ENCODE measurements at places on chromosomes 6 and 20. TPM values are rescaled to one million over a fixed set of nuclear protein-coding genes. Genes with fewer than 3 reads are reported as not detected.

DNA sequence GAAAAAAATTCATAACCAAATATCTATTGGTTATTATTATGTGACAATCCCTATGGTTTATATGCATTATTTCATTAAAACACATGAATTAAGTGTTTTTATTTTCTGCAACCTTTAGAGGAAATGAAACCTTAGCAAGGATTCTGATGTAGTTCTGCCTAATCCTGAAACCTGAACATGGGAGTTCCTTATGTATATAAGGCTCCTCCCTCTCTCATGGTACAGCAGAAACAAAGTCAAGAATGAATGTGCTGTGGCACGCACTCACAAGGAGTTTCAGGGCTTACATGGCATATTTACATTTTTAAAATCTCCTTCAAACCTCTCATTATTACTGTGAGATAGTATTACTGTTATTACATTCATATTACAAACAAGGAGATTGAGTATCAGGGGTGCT, 426.4 kb upstream of the CITED2 start:
- no peak for DNase-seq

SLC22A2 gene
- total RNA-seq: not detected

- DNase-seq: no peak
Observed at GRCh38 chr6:12047304-12047703, 35.2 kb downstream of the HIVEP1 start.

GRCh38 chr6:83221276-83221675, 28.1 kb downstream of the RWDD2A start:
- no peak for DNase-seq

GRCh38 chr20:45301824-45302271, 4.8 kb upstream of the RBPJL start:
- DNase-seq: no peak

GRCh38 chr20:20608041-20608440, 104.4 kb downstream of the RALGAPA2 start:
- no peak for DNase-seq

DNA sequence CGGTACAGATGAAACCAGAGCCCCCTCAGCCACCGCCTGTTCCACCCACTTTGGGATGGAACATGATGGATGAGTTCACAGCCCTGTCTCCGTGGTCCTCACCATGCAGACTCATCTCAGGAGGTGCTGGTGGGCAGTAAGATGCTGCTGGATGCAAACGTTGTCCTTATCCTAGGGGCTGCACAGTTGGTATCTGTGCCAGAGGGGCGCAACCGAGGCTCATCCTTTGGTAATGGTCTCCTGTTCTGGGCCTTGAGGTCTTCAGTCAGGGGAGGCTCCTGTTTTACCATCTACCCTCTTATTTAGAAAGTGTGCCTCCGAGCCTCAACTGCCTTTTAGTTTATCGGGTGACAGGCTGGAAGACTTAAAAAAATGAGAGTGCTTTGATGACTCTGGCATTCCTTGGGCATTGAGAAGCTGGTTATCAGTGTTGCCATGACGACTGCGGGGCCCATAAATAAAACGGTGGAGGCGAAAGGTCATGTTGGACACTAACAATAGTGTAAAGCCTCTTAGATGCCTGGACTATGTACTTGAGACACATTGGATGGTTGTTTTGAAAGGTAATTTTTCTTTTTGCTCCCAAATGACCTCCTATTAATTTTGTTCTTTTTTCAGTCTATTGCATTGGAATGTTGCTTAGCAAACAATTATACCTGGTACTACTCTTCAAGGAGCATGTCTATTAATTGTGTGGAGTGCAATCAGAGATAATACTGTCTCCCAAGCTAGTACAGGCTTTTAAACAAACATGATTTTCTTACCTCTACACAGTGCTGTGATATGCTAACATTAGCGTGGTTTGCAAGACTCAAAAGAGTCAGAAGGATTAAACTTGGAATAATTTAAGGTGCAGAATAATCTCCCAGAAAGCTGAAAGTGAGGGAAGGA, 74.2 kb upstream of the DSP start:
- no peak for DNase-seq

DNA sequence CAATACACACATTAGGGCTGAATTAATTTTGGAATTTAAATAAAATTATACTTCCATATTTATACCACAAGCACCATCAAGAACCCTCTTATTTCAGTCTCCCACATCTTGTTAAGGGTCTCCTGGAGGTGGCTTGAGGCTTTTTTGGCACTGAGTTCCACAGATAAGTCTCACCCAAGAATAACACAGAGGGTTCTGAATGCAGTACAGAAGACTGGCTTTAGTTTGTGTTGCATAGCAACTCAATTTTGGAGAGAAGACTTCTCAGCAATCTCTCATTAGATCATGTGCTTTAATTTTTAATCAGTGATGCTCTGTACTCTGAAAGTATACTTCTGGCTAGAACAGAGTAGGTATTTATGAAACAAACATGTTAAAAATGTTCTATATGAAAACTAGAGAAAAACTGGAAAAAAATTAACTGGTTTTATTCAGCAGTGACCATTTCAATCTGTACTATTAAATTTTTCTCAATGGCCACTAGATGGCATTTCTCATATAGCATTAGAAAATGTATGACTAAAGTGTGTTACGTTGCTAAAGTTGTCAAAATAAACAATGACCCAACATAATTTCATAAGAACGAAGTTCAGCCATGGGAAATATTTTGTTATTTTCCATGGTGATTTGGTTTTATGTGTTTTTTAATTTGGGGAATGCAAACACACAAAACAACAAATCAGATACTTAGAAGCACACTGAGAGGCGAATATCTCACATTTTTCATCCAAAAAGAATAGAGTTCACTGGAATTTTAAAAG, 32.7 kb upstream of the MAP7 start:
- DNase-seq: no peak

ALDH8A1 gene
- total RNA-seq: not detected

DNA sequence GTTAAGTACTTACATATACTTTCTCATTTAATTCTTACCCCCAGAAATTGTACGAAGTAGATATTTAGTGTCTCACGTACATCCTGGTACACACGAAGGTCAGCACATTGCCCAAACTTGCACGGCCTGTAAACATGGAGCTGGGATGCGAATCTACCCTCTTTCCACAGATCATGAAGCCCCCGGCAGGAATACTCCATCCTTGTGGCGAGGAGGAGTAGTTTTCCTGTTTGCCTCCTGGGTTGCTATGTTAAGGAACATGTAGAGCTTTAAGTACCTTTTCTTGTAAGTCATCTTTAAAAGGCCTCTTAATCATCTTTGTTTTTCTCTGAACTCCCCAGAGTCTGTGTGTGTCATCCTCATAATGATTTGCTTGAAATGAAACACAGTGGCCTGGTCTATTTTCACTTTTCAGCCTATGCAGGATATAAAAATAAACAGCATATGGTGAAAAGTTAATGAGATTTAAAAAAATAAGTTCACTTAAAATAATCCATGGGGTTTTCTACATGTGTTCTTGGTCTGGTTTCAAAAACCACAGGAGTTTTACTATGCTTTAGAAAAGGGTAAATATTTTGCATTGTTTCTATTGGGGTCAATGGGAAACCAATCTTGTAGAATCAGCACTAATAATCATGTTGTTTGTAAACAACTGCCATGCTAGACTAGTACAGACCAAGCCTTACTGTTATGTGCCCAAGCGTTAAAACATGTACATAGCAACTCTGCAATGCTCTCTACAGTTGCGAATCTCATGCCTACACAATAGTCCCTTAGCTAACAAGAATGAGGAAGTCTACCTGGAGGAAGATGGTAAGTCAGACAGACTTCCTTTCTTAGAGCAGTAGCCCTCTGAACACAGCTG, 9.3 kb upstream of the ARID1B start:
- DNase-seq: no peak

Data from vagina (tissue), 2 donors.